Pons (tissue), 1 donor: ENCODE measurements at places on chromosomes 11 and 22.
A peak's percentile ranks its signal among the peaks of the same experiment; 100 is the strongest.

GRCh38 chr11:118012083-118012669, 26.0 kb downstream of the IL10RA start:
- DNase-seq, result peak; percentile 54

- no peak for DNase-seq
These were observed 300.5 kb downstream of the NTM start for GRCh38 chr11:131670876-131671275.

DNA sequence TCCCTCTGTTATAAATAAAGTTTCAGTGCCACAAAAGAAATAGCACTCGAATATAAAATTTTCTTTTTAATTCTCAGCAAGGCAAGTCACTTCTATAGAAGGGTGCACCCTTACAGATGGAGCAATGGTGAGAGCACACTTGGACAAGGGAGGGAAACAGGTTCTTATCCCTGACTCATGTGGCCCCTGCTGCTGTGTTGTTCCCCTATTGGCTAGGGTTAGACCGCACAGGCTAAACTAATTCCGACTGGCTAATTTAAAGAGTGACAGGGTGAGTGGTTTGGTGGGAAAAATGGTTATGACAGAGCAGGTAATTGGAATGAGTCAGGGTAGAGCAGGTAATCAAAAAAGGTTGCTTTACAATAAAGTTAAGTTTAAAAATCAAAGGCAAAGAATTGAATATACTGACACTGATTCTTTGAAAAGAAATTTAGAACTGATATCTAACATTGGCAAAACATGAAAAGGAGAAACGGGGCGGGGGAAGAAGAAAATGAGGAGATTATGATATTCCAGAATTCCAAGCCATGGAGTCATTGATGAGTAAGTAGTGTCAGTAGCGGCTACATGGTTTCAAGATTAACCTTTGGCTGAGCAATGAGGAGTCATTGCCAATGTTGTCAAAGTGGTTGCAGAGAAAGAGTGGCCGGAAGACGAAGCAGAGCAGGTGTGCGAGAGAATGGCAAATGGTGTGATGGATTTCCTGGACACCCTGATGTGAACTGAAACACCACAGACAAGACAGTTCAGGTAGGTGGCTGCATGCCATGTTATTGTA, 48.4 kb upstream of the MRGPRX1 start:
- no peak for DNase-seq

GRCh38 chr11:93740031-93740729, 1.1 kb downstream of the TAF1D start:
- DNase-seq, result no peak

GRCh38 chr11:117713538-117713991, 83.5 kb downstream of the DSCAML1 start:
- no peak for DNase-seq

DNA sequence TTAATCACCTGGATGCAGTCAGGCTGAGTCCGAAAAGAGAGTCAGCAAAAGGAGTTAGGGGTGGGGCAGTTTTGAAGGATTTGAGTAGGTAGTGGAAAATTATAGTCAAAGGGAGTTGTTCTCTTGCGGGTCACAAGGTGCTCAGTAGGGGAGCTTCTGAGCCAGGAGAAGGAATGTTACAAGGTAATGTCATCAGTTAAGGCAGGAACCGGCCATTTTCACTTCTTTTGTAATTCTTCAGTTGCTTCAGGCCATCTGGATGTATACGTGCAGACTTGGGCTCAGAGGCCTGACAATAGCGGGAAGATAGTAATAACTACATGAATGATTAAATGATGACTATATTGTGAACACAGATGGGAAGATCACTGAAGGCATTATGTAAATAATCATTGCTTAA, 6.2 kb downstream of the SC5D start:
- DNase-seq, result no peak

DNA sequence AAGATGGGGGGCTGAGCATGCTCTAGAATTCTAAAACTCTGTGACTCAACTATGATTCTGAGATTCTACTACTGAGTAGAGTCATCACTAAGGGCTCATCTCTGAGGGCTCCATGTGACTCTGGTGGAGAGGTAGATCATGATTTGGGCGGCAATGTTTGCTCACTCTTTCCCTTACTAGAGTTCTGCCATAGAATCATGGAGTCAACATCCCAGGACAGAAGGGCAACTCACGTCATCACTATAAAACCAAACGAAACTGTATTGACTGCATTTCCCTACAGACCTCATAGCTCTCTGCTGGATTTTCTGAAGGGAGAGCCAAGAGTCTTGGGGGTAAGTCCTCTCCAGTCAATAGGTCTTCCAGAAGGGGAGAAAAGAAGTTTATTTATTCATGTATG, at the start of gene MS4A14:
TSS of gene MS4A14 (plus strand) at position 78 of the 400 bp plus-strand sequence. CDS start at position 198, 120 bp downstream.
- DNase-seq, result no peak

DNA sequence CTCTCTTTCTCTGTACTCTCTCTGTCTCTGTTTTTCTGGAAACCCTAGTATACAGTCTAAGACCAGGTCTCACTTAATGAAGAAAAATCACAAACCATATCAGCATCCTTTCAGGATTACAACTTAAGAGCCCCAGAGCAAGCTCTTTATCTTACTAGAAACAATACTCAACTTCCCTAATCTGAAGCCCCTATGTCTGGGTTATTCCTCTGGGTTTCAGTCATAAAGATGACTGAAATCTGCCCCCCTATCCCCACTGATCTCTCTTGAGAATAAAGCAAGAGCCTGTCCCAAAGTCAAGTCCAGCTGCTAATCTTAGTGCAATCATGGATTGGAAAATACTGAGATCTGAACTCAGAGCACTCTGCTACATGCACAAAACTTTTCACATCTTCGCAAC, 53.9 kb upstream of the PICALM start:
- no peak for DNase-seq

DNA sequence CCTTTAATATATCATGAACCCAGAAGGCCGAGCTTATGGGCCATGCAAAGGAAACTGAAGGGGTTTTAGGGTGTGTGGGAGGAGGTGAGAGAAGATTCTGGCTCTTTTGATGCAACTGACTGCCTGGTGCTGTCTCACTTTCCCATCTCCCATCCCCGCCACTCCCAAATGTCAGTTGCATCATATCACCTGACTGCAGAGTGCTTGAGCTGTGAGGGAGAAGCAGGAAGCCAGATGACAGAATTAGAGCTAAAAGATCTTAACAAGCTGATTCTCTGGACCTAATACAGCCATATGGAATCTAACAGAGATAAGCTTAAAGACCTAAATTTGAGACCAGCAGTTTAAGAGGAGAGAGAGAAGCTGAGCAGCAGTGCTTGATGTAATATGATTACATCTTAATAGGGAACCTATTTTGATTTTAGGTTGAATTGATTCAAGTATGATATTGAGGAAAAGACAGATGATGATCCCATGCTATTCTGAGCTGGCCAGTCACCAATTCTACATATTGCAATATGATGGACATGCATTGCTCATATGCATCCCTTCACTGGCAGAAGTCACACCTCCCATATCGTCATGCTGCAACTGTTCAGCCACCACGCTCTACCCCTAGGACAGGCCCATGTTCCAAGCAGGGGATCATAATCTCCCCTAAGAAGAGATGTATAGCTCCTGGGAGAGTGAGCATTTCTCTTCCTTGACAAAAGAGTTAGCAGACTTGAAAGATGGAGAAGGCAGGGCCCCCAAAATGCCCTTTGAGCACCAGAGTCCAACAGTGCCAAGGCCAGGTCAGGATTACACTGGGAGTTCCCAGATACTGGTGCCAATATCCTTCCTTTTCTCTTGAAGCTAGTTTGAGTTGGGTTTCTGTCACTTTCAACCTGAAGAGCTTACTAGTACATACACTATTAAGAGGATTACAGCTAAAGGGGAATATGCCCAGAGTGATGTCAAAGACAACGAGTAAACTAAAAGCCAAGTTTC, 44.9 kb downstream of the PLEKHA7 start:
- DNase-seq, result no peak

DNA sequence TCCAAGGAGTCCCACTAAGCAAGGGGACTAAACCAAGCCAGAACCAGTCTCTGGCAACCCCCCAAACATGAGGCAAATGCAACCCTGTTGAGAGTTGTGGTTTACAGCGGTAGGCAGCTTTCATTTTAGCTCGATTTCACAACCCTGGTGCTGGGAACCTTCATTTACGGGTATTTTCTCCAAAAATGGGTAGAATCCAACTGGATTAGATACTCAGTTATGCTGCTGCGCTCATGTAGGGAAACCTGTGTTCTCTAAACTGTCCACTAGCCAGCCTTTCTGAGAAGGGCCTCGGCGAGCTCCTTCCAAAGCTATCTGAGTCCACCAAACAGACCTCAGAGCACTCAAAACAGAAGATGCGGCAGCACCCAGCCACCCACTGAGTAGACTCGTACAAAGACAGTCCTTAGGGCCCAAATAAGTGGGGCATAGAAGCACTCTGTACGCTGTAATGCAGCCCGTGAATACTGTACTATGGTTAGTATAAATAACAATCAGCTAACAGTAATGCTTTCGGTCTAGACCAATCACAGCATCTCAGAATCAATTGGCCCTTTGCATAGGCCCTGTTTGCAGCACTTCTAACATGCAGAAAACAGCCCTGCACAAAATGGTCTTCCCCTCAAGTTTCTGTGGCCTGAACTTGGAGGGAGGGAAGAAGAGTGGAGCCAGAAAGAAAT, 104.7 kb downstream of the ETS1 start:
- DNase-seq, result no peak

DNA sequence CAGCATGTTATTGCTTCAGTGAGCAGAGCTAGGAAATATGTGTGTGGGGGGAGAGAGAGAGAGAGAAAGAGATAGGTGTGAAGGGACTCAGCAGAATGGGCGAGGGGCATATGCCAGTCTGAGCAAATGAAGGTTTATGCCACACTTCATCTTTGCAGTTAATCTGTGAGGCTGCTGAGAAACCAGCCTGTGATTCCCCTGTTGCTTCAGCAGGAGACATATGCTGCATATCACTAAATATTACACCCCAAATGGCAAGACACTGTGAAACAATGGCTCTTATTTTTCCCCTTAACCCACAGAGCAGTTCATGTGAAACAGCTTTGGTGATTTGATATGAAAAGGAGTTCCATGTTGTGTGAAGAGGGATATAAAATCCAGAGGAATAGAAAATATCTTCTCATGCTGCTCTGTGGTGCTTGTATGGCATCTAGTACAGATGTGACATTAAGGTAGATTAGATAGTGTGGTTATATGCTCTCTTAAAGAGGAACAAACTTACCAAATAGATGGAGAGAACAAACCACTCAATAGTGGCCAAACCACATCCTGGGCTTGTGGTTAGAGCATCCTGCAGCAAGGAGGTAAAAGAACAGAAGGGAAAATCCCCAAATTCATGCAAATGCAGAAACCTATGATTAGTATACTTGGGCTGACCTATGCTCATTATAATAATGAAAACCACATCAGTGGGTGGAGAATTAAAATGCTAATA, 864.2 kb downstream of the FAM181B start:
- DNase-seq, result no peak

- no peak for DNase-seq
These were observed 91.5 kb downstream of the GRIK4 start for GRCh38 chr11:120603071-120603470.

DNA sequence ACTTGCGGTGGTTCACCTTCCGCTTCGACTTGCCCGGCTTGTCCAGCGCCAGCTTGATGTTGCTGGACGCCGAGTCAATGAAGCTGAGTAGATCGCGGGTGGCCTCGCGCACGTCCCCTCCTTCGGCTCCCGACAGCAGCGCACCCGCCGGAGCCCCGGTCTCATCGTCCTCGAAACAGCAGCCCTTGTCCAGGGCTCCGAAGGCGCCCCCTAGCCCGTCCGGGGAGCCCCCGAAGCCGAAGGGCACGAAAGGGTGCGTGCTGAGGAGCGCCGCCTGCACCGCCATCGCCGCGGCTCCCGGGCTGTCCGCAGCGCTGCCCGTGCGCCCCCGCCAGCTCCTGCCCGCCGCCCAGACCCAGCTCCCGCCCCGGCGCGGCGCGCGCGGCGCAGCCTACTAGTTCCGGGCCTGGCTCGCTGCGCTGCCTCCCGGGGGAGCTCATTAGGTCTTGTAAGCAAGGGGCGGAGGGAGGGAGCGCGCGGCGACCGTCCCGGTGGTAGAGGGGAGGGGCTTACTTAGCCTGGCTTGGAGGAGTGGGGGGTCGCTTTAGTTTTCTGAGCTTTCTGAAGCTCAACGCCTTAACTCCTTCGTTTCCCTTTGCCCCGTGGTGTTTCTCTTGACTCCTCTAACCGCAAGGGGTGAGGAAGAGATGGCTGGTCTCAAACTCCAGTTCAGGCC, at the start of gene FAM181B:
TSS of gene FAM181B (minus strand) at position 421 of the 676 bp plus-strand sequence. CDS start at position 286, 135 bp downstream.
- DNase-seq, result peak; percentile 81

GRCh38 chr11:96694338-96694737, 304.5 kb downstream of the JRKL start:
- no peak for DNase-seq

DNA sequence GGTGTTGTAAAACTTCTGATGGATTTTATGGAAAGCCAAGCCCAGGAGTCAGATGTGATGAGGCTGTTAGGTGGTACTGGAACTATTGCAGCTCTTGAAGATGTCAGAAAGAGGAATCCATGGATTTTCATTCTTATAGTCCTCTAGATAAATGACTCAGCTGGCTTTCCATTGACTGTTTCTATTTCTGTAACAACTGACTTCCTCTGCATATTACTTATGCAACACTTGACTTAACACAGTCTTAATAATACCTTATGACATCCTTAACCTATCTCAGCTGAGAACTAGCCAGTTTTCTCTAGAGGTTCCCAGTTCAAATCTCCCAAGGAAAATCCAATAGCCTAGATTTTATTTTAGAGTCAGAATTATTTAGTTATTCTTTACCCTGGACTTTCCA, 263.8 kb downstream of the LUZP2 start:
- DNase-seq, result no peak

- no peak for DNase-seq
These were observed 30.2 kb downstream of the C11orf91 start for GRCh38 chr11:33670250-33671011.

GRCh38 chr11:10418950-10419310, 36.1 kb upstream of the AMPD3 start:
- DNase-seq, result no peak

- DNase-seq, result no peak
These were observed 921 bp downstream of the C1QTNF5 start for GRCh38 chr11:119339589-119340334.

GRCh38 chr11:72736452-72737069, 15.6 kb downstream of the ARAP1 start:
- DNase-seq, result peak; percentile 72

DNA sequence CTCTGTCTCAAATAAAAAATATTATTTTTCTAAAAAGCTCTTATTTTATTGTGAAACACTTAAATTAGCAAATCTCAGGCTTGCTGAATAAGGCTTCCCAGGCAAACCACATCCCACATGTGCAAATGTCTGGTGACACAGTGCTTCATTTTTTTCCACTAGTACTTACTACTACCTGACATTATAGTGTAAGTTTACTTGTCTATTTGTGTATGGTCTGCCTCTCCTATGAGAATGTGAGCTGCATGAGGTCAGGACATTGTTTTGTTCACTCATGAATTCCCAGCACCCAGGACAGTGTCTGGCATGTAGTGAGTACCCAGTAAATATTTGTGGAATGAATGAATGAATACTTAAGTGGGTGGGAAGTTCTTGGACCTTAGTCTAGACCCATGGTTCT, 103.1 kb downstream of the PTPRJ start:
- DNase-seq, result no peak

GRCh38 chr11:48001438-48002021, 21.2 kb downstream of the PTPRJ start:
- no peak for DNase-seq
